ENCODE measurements at places on chromosomes 12 and 14.

GRCh38 chr14:103194256-103195045 lies 71.2 kb downstream of the TNFAIP2 start:
- no peak for DNase-seq

- DNase-seq, result no peak
Observed at GRCh38 chr14:103526247-103526913, 2.6 kb upstream of the TRMT61A start.

DNA sequence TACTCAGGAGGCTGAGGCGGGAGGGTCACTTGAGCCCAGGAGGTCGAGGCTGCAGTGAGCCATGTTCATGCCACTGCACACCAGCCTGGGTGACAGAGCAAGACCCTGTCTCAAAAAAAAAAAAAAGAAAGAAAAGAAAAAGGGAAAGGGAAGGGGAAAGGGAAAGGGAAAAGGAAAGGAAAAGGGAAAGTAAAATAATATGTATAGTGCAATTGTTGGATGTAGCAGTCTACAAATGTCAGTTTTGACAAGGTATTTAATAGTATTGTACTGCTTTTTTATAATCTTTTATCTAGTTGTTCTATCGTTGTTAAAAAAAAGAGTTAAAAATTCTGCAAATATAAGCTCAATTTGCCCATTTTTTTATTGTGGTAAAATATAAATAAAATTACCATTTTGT lies 67.3 kb downstream of the SLC2A13 start:
- no peak for DNase-seq

DNA sequence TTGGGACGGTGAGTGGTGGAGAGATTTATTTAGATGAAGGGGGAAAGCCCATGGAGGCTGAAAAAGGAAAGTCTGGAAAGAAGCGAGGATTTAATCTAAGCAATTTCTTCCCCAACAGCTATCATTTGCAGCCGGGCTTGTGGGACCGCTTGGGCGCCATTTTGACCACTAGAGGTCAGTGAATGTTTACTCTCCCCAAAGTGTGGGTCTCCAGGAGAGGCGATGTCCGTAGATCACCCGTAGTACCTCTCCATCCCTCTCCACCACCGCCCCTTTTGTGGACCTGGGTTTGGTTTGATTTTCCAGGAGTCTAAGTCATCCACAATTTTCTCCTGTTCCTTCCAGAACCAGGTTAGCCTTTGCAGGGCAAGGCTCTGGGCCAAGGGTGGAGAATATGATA lies 91.2 kb upstream of the PARP11 start:
- no peak for DNase-seq

DNA sequence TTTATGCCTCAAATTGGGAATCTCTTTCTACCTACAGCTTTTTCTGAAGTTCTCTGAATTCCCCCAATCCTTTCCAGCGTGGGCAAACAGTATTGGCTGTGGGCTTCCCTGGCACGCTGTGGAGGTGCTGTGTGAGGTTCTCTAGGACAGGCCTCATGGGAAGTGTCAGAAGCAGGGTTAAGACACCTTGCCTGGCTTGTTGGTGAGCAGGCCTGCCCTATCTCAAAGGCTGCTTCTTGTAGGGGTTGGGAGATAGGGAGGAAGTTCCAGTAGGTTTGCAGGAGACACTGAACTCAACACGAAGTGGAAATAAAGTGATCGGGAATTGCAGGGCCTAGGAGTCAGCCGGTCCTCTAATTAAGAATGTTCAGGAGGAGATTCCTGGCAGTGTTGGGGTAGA lies 30.0 kb upstream of the DCD start:
- no peak for DNase-seq

DNA sequence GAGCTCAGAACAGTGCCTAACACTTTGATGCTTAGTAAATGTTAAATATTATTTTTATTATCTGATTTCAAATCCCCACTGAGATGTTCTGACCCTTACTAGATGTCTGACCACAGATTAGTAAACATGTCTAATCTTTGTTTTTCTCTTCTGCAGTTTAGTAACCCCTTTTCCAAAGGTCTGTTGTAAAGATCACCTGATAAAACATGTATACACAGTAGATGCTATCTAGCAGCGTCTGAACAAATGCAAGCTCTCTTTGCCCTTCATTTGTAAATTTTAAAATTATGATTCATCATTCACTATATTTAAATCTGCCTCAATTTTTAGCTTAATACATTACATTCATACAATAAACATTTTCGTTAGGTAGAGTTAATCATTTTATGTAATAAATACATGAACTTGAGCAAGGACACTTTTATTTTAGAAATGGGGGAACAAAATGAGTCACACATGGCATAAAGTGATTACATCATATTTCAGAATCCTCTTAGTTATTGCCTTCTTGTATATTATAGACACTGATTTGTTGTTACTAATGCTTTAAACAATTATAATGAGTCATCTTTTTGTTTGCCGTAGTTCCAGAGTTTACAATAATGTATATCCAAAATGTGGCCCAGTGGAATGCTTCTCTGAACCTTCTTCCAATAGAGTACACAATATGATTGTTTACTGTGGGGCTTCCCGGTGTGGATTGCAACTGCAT lies 1.7 kb upstream of the OR4K5 start:
- no peak for DNase-seq

GRCh38 chr14:55621391-55621790 lies 41.4 kb downstream of the KTN1 start:
- DNase-seq, result no peak

- no peak for DNase-seq
Observed at GRCh38 chr12:25670076-25671055, 117.3 kb upstream of the LMNTD1 start.

DNA sequence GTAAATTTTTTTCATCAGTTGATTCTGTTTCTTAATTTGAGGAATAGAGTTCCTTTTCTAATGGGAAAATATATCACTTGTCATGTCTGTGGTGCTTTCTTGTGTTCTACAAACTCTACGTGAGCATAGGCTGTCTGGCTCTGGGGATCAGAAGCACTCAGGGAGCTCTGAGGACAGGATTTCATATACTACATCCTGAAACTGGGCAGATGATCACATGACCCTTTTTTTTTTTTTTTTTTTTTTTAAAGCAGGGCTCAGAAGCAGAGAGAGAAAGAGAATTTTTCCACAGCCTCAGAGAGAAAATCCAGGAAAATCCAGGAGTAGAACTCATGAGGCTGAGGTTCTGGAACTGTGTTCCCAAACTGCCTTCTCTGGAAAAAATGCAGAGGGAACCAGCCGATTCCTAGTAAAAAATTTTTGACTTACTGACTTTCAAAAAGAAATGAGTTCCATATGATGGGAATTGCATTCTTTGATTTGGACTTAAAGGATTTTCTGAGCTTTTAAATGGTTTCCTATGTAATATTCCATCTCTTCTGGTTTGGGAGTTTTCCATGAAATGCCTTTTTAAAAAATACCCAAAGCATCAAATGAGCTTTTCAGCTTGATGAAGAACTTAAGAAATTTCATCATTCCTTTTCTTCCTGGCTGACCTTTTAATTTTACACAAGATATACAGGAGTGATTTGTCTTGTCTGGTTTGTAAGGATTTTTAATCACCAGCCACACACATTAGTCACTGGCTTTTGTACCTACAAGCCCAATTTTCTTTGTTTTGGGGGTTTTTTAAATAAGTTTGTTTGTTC lies 183.1 kb upstream of the HIF1A start:
- no peak for DNase-seq

GRCh38 chr14:33793398-33794110 lies 157.3 kb downstream of the EGLN3 start:
- DNase-seq, result no peak

- no peak for DNase-seq
Observed at GRCh38 chr12:113109872-113110599, 25.5 kb downstream of the RASAL1 start.

DNA sequence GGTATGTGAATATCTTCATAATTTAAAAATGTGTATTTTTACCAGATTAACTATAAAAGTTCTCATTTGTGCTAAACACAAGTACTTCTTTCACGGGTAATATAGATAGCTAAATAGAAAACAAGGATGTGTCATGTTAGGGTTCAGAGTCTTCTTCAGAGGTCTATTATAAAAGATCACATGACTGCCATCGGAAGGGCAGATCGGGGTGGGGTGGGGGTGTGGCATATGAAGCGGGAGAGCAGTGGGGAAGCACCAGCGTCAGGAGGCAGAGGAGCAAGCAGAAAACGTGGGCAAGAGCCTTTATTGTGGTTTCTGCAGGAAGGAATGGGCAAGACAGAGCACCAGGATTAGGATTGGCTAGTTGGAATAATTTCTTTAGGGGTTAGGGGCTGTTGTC lies 63.7 kb upstream of the DNM1L start:
- DNase-seq, result no peak

GRCh38 chr14:105099778-105100177 lies 34.5 kb upstream of the GPR132 start:
- no peak for DNase-seq

GRCh38 chr12:131775392-131776236 lies 52.6 kb upstream of the MMP17 start:
- no peak for DNase-seq

DNA sequence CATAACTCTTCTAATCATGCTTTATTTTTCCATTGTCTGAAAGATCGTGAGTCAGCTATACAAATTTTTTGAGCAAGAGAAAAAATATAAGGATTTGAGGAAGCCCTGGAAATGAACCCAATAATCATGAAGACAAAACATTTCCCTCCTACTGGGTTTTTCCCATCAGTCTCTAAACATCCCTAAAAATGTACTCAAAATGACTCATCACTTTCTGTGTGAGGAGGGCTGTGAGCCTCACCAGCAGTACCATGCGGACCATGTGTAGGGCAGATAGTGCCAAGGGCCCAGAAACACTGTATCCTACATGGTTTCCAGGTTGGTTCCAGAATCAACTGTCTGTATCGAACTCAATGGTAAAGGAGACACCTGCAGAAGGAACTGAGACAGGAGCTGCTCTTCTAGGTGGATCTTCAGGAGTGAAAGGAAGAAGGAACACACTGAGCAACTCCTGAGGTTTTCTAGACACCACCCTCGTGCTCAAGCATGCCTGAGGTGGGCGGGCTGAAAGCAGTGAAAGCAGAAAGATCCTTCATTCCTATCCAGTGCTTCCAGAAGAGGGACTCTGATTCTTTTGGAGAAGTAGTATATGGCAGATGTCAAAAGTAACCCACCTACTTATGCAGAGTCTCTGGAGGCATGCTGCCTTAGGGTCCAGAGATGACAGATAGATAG lies 48.6 kb upstream of the RHOJ start:
- no peak for DNase-seq

- peak; percentile 71 for DNase-seq
Observed at GRCh38 chr12:103841690-103842584, 903 bp upstream of the NT5DC3 start.

DNA sequence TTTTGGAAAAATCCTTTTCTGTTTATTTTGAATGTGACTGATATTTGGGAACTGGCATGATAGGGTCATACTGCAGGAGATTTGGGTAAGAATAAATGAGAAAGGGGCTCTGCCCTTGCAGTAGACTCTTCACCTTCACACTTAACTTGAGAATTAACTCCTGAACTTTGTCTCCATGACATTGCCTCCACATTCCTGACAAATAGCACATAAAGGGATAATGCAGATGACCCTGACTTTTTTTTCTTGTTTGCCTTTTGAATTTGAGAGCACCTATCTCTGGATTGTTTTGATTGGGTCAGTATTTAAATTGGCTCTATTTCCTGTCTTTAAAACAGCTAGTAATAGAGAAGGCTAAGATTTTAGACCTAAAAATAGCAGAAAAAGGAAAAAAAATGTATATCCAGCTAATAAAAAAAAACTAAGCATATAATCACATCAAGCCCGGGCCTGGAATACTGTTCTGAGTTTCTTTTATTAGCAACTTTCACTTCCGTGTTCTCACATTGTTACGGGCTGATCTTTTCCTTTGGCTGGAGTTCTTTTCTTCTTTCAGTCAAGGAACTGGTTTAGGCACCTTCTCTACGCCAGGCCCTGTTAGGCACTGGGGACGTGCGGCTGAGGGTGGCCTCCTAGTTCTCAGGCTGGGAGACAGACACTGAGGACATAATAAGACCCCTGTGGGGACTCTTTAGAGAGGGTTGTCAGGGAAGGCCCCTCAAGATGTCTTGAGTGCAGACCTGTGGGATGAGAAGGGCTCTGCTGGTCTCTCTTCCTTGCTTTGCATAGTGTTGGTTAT lies 53.1 kb upstream of the GNPNAT1 start:
- no peak for DNase-seq

DNA sequence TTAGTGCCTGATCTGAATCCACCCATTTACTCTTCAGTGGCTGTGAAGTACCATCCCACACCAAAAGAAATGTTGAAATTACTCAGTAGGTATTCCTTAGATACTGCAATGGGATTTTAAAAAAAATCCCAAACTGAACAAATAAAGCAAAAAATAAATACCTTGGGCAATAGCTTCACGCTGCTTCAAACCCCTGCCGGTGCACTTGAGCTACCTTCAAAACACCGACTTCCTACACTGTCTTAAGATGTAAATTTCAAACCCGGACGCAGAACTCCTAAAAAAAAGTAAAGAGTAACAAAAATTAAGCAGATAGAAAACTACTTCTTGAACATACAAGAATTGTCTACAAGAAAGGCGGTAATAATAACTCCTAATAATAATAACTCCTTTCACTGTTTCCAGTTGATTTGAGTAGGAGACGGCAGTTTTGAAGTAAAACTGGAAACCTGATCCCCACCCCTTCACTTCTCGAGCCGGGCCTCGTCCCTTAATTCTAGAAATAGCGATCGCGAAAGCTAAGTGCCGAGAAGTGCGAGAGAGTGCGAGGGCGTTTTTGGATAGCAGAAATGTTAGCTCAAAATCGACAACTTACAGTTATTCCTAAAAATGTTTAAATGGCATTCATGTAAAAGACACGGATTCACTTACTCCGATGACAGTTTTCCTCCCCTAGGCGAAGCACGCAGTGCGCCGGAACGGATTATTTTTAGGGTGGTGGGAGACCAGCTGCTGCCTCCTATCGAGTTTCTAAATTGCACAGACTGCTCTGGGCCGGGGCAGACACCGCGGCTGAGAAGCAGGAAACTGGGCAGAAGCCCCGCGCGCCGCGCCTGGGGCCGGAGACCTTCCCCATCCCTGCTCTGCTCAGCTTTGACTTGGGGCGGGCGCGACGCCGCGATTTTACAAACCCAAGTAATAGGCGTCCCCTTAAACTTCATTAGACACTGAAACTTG lies at the start of gene ABCC9:
Gene ABCC9 (minus strand): TSS at position 878 of the 957 bp plus-strand sequence. CDS start 4,752 bp downstream, outside the sequence.
- no peak for DNase-seq

- no peak for DNase-seq
Observed at GRCh38 chr14:101049511-101049910, 146.0 kb upstream of the RTL1 start.

GRCh38 chr14:26128931-26129671 lies 468.7 kb downstream of the NOVA1 start:
- no peak for DNase-seq

- DNase-seq, result peak; percentile 88
Observed at GRCh38 chr14:101731187-101732080, 30.1 kb upstream of the PPP2R5C start.

GRCh38 chr12:52148464-52149181 lies 43.2 kb downstream of the KRT80 start:
- no peak for DNase-seq
